Hippocampal formation (tissue), 2 donors: ENCODE measurements at places on chromosomes 4 and X.

DNA sequence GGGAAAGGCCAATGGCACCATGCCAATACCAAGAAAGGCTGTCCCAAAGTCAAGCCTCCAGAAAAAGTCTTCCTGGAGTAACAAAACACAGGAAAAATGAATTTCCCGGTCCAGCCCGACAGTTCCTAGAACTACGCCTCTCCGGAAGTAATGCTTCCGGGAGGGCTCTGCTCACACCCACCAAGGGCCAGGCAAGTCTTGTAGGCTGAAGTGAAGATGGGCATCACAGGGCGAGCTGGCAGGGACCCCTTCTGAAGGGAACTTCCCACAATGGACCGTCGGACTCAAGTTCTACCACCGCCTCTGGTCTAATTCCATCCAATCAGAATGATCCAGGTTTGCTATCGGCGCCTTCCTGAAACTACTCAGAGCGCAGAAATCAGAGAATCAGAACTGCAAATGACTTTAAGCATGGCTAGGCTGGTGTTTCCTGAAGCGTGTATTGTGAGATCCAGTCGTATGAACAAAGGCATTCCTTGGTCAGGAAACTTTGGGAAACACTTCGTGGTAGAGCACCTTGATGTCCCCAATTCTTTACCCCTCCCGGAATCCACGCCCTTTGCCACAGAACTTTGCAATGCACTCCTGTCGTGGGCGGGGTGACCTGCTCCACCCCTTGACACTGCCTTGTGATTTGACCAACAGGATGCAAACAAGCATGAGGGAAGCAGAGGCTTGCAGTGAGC, 127.8 kb downstream of the BCOR start:
- no peak for DNase-seq

DNA sequence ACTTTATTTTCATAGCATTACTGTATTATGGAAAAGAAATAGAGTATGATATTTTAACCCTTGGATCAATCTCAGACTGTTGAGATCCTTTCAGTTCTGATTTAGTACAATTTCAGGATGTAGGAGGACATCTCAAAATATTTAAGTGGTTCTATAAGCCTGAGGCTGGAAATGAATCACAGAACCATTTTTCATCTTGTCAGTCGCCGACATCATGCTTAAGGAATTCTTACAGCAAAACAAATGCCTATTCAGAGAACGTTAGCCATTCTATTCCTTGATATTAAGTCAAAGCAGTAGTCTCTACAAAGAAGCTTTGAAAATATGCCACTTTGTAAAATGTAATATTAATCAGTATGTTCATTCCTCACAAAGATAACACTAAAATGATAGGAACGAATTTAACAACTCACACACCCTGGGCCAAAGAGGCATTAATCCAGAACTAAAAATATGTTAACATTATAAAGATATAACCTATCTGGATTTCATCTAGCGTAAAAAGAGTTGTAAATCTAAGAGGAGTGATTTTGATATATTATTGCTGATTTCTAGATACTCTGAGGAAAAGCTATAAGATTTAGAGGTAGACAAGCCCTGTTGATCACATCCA, 152.0 kb downstream of the GASK1B start:
- DNase-seq = no peak

DNA sequence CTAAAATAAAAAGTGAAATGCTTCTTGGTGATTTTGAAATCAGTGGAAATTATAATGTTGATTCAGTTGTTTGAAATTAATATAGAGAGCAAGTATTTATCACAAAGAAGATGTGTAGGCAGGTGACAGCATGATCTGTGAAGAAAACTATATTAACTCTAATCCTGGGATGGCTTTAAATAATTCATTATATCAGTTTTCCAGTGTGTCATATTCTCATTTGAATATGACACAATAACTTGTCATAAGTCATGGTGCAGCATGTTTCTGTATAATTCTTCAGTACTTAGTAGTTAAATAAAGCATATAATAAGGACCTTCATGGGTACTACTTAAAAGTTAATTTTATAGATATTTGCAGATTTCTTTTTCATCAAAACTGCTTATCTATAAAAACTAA, 573.6 kb downstream of the INPP4B start:
- no peak for DNase-seq

DNA sequence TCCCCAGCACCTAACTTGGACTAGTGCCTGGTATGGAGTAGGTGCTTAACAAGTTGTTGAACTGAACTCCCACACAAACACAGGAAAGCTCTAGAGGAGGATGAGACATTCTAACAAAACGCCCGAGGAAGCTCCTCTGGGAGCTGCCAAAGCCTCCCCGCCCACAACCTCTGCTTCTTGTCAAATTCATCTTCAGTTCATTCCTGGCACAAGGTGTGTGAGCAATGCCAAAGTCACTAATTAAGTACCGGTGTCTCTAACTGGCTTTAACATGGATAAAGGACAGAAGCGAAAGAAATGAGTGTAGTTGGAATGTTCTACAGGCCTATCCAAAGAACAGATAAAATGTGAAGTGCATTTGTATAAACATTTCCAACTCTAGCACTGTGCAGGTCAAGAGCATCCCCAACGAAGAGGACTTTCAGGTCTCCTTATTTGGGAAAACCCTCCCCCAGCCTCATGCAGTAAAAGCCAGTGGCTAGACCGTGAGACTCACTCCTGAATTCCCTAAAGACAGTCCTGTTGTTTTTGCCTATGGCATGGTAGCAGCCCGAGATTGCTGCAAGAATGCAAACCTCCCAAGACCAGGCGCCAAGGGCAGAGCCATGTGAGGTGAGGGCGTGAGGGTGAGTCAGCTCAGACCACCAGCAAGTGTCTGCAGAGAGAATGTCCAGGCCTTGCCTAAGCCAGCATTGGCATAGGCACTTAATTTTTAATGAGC, 72.2 kb upstream of the KLF3 start:
- DNase-seq = no peak

DNA sequence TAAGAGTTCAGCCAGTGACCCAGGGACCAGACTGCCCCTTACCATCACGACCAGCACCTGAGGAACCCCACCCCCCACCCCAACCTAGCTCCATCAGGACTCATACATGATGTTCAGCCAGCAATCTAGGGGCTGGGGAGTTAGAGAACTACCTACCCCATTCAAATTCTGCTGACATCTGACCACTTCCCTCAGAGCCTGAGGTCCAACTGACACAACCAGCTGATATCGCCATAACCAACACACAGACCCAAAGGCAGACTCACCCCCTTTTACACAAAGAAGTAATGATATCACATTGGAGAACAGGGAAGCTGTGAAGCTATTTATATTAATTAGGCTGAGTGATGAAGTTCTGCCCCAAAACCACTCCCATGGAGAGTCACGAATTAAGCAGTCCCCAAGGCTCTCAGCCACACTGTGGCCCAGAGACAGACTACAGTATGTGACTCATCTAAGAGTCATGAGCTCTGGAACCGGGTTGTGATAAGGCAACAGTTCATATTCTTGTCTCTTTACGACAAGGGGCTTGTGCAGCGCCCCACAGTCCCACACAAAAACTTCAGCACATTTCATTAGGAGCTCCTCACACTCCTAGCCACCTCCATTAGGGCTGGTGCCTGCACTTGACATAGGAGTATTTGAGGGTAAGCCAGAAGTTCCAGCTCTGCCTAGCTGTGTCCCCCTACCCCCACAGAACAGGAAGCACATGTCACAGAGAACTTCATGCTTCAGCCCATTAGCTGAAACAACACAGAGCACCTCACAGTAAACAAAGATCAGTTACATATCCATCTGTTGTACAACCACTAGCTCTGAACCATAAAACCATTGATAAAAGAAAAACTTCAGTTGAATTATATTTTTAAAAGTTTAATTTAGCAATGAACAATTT, 184.7 kb upstream of the ZCCHC13 start:
- no peak for DNase-seq

DNA sequence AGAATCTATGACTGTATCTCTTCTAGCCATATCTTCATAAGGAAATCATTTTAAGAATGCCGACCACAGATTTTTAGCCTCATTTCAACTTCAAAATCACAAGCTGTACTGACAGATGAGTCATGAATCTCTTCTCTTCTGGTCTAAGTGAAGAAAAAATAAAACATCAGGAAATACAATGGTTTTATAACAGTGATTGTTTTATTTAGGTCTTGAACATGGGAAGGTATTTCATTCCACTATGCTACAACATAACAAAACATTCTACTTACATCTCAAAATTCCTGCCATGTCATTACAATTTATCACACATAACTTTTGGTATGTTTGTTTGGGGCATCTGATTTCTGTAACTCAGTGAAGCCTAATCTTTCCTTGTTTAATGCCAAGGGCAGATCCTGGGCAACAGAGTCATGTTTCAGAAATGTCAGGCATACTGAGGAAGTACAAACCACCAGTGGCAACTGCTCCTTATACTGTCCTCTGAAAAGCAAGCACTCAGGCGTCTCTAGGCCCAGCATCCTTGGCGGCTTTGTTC, 325.0 kb downstream of the PDHA2 start:
- DNase-seq = no peak

DNA sequence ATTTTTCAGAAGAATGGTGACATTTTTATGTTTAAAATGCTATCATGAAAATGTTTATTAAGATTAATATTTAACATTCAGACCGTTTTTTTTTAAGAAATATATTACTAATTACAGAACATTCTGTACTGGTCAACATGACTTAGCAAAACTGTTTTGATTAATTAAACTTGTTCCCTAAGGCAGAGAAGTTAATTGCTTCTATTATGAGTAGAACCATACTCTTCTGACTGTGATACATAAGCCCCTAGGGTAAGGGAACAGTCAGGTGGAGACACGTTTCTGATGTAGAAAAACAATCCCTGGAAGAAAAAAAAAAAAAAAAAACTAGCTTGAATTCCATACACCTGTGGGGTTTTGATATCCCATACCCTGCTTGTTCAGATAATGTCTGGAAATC, 97.4 kb downstream of the GPM6A start:
- DNase-seq = no peak

GRCh38 chrX:7083021-7083420, 64.5 kb upstream of the STS start:
- no peak for DNase-seq

DNA sequence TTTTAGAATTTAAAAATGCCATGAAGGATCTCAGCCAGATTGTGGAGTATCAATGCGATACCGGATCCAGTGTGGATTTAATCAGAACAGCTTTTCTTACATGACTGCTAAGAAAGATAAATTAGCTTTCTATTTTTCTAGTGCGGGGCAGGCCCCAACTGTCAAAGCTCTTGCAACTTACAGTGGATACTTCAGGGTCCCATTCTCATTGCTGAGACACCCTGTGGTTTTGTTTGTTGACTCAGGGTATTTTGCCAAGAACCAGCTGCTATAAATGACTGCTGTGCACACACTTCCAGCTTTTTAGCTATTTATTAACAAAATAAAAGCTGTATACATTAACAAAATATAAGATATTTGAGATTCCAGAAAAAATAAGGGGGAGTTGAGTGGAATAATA, 166.4 kb downstream of the DCLK2 start:
- no peak for DNase-seq

- no peak for DNase-seq
Measured at GRCh38 chr4:7185487-7186030, 6.8 kb upstream of the SORCS2 start.

GRCh38 chr4:41977709-41978108, 3.8 kb upstream of the DCAF4L1 start:
- DNase-seq = no peak

DNA sequence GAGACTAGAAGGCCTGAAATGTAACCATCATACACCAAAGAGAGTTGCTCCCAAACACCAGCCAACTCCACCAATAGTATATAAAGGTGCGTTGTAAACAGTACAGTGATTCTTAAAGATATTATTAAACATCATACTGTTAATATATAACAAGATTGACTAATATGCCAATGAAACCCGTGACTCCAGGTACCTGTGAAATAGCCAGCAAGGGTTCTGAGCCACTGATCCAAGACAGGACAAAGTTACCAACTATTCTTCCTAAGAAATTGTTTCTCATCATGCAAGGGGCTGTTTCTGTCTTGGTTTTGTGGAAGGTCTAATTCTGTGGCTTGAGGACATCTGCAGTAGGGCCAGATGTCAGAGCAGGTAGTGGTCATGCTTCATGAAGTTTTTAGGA, 47.2 kb downstream of the FHL1 start:
- no peak for DNase-seq

DNA sequence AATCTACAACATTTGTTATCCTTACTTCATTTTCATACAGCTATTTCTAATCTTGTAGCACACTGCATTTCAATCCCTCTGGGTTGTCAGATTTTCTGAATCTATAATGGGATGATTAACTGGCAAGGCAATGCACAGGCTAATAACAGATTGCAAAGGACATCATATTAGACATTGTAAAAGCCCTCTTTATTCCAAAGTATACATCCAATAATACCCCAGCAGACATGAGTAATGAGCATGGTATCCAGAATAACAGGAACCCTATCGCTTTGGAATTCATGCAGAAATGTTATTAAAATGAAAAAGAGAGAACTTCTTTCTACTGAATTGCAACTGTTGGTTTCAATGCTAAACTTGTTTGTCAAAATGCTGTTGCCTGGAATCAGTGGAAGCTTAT, 122.9 kb downstream of the C4orf33 start:
- no peak for DNase-seq

DNA sequence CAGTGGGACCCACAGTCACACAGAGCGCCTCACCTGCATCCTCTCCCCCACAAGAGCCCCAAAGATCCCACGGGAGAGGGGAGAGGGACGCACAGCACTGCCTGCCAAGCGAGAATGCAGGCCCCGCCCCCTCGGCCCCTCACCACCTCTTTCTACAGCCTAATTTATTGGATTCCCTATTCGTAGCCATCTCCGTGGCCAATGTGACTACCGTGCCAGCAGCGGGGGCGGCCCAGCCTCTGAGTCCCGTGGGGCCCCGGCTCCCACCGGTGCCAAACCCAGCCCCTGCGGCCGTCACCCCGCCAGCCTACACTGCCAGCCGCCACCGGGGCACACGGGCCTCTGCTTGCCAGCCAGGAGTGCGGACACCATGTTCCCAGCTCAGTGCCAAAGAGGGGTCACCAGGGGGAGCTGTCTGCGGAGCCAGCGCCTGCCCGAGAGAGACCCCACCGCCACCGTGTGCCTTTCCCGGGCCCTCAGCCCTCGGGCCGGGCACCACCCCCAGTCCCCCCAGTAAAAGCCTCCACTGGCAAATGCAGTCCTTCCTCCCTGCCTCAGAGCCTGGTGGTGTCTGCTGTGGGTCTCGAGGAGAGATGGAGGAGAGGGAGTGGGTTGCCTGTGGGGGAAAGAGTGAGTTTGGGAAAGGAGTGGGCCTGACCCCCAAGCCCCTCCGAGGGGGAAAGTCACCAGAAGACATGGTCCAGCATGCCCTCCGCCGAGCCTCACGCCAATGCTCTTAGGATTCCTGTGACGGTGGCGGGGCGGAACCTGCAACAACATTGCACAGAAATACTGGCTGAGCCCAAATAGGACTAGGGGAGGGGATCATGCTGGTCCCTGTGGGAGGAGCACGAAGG, 19.6 kb upstream of the PLXNB3 start:
- DNase-seq = no peak

DNA sequence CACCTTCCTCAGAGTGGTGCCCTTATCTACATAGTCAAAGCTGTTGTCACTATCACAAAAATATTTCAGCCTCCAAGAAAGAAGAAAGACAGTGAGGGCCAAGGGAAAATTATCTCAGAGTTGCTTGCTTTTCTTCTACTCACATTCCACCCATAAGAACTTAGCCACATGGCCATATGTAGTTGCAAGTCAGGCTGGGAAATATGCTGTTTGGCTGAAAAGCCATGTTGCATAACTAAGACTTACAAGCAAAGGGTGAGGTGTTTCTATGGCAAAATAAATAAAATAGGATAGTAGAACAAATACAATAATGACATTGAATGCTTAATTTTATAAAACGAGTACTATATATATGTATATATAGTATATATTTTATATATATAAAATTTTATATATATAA, 365.9 kb upstream of the PABPC4L start:
- no peak for DNase-seq

- no peak for DNase-seq
Measured at GRCh38 chr4:130563889-130564418, 1468.0 kb downstream of the C4orf33 start.
